ENCODE measurements at places on chromosomes 6 and 20.

- DNase-seq = no peak
Measured at GRCh38 chr20:15251171-15251570, 913.8 kb upstream of the FLRT3 start.

DNA sequence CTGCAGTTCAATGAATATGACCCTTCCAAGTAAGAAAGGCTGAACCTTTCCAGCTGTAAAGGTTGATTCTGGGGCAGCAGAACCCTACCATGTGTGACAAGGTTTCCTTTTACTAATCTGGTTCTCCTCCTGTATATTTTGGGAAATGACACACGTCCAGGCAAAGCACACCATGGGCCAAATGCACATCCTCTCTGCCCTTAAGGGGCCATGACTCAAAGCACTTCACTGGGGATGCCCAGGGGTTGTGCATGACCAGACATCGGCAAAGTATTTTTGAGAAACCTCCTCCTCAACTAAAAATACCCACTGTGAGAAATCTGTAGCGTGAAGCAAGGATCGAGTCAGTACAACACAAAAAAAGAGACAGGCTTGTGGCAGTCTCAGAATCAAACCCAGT lies 174.7 kb downstream of the BACH2 start:
- DNase-seq = no peak

- DNase-seq = no peak
Measured at GRCh38 chr6:24469811-24470210, 19.6 kb downstream of the GPLD1 start.

DNA sequence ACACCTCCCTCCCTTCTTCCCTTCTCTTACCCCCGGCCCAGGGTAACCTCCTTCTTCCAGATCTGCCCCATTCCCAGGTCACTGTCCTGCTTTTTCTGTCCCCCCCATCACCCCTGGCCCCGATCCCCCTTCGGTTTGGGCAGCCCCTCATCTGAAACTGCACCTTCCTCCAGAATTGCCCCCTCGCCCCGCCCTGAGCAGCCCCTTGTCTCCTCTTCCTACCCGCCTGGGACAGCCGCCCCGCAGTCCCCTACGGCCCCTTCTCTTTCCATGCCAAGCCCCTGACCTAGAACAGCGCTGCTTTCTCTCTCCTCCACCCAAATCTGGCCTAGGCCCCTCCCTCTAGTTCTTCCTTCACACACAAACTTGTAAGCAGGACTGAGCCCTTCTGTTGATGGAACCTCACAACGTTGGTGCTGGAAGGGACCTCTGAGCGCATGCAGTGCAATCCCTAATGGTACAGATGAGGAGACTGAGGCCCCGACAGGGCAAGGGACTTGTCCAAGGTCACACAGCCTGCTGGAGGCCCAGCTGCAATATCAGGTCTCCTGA lies 630 bp downstream of the PPP2R5D start:
- DNase-seq = no peak

- DNase-seq = no peak
Measured at GRCh38 chr6:132526461-132526860, 11.6 kb upstream of the TAAR9 start.

- no peak for DNase-seq
Measured at GRCh38 chr6:90973188-90973587, 386.3 kb upstream of the MAP3K7 start.
